ENCODE measurements at places on chromosomes 2 and 18.
A peak's percentile ranks its signal among the peaks of the same experiment; 100 is the strongest.

DNA sequence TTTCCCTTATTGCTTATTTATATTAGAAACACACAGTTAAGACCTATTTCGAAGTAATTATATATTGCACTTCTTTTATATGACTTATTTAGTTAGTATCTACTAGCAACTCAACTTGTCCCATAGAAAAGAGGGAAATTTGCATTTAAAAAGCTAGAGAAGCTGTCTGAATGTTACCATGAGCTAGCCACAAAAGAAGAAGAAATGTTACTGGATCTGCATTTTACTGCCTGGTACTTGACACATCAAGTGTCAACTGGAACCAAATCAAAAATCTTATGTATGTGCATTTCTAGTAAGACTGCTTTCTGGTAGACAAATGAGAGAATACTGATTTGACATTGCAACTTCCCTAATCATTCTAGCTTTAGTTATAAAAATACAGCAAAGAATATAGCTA, 424.6 kb upstream of the VRK2 start:
- DNase-seq = no peak

DNA sequence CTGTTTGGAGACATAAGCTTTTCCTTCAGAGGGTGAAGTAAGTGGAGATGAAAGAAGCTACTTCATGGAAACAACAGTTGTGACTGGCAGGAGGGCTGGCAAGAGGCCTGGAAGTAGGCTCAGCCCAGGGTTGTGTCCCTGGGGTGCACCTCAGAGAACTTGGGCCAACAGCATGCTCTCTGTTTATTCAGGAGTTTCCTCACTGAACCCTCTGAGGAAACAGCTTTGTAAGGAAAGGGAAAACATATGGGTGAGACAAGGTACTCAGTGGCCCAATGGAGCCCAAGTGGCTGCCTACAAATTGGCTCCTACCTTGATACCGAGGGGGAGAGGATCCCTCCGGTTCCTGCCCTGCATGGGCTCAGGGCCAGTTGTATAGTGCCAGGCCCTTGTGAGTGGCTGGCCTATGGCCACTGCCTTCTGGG, 115.5 kb upstream of the ITGA6 start:
- DNase-seq = no peak

DNA sequence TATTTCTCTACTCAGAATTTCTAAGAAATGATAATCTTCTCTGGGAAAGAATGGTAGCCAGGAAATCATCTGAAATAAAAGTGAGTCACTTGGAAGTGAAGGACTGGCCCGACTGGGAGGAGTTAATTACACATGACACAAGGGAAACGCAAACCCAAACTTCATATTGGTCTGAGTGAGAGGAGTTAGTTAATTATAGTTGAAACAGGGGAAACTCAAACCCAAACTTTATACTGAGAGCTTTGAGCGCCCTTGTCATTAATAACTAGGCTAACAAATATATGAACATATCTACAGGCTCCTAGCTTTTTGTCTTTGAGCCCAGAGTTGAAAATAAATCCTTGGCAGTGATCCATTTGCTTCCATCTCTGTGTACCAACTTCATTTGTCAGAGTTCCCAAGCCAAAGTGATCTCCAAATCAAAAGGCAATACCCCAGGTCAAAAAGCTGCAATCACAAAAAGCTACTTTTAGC, 187.8 kb upstream of the COL3A1 start:
- DNase-seq = peak; percentile 89

GRCh38 chr2:20052229-20052851, 912 bp upstream of the LAPTM4A start:
- peak; percentile 60 for DNase-seq

DNA sequence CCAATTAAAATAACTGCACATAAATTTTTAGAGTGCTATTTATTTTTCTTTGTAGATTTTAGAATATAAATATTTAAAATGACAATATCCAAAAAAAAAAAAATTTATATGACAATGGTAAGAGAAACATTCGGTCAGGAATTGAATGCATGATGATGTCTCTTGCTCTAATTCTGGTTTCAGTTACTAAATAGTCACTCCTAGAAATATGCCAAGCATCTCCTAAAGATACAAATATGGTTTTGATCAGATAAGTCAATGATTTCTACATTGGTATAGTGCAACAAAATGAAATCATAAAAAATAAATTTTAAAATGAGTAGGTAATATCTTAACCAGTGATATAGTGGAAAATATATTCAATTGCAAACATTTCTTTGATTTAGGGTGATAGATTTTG, 95.9 kb upstream of the ACKR3 start:
- no peak for DNase-seq

DNA sequence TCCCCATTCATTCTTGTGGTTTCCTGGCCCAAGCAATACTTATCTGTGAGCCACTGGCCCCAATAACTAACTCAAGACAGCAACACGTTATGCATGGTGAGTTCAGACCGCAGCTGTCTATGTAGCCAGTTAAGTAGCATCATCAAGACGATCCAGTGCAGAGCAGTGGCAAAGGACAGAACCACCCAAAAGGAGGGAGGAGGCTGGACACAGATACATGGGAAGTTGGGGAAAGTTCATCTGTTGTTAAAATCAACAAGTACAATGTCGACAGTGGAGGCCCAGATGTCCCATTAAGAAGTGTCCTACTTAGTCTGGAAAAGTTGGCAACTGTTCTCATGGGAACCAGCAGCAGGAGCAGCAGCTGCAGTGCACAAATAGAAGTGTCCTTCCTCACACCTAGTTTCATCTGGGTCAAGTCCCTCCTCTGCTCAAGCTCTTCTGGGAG, 106.9 kb upstream of the THOC1 start:
- no peak for DNase-seq

DNA sequence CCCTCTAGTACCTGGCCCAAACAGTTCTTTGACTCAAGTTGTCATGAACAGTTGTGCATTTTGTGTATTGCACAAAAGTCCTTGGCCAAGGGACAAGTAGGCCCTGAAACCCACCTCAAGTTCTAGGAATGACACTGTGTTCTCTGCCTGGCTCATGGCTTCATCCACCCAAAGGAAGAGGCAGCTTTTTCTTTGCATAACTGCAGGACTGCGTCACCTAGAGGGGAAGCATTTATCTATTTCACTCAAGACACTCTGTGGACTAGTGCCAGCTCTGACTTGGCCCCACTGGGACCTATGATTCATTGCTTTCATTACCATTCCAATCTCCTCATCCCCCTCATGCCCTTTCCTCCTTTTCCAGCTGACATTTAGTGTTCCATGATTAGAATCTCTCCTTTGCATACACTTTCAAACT, 119.3 kb upstream of the SIX2 start:
- peak; percentile 98 for DNase-seq

DNA sequence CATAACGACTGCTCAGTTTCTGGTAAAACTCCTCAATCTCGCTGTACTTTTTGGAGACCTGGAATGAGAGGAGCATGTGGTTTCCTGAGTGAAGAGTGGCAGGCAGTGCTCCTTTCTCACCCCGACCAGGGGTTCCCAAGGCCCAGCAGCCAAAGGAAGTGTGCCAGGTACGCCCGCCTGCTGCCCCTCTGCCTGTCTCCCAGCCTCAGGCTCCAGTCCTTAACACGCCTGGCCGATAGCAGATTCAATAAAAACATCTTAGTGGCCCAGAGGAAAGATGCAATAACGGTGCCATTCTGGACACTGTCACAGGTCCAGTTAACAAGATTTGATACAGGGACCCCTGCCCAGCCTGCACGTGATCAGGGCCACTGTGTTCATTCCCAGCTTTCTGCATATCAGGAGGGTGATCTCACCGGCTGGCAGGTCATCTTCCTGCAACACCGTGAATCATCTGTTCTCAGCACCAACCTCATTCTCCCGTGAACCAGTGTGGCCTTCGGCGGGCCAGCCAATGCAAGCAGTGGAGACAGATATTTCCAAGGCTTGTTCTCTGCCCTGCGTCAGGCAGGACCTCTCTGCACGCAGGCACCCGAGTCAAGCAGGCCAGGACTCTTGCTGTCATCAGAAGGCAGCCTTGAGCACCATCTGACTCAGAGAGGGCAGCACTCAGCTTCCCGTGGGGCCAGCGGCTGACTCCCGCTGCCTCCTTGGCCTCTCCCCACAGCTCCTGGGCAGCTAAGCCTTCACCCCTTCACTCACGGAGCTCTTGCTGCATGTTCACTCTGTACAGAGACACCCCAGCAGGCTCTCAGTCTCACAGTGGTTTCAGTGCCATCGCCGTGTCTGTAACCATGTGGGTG, 9.5 kb downstream of the HS1BP3 start:
- DNase-seq = peak; percentile 93

- no peak for DNase-seq
These were observed 123.9 kb upstream of the B3GNT2 start for GRCh38 chr2:62071760-62072680.

DNA sequence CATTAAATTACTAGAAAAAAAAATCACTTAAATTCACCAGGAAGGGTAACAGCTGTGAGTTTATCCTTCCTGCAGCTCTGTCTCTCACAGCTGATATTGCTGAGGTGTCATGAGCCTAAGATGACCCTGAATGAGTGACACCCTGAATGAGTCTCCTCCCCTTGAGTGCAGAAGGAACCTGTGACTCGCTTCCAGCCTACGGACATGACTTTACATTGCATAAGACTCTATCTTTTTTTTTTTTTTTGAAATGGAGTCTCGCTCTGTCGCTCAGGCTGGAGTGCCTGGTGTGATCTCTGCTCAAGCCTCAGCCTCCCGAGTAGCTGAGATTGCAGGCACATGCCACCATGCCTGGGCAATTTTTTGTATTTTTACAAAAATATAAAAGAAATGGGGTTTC, 14.1 kb downstream of the MRO start:
- peak; percentile 18 for DNase-seq

DNA sequence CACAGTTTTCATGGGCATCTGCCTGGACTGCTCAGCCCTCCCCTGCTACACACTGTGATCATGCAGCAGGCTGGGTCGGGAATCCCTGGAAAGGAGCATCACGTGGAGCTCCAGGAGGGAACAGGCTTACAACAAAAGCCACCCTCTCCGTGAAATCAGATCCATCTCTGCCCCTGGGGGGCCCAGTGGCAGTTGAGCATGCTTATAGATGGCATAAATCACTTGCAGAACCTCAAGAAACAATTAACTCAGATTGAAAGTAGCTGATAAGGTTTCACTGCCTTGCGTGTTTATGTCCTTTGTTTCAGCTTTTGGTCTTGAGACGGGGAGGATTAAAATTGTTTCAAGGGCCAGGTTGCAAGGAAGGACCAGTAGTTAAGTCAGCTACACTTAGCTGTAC, 354.8 kb upstream of the MEIS1 start:
- no peak for DNase-seq

DNA sequence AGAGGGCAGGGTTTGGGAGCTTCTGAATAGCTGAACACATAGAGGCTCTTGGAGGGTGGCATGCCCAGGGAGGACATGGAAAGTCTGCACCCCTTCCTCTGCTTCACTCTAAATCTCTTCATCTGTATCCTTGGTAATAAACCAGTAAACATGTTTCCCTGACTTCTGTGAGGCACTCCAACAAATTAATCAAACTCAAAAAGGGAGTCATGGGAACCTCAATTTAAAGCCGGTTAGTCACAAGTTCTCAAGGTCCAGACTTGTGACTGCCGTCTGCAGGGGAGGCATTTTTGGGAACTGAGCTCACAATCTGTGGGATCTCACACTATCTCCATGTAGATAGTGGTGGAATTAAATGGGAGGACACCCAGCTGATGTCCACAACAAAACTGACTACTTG, 33.1 kb upstream of the STON1 start:
- DNase-seq = peak; percentile 100

GRCh38 chr18:74139888-74140287, 7.7 kb downstream of the FBXO15 start:
- peak; percentile 4 for DNase-seq

All from amniotic epithelial cell (primary cell).